ENCODE measurements at places on chromosomes 2 and 18. TPM values are rescaled to one million over a fixed set of nuclear protein-coding genes. Genes with fewer than 3 reads are reported as not detected.

GRCh38 chr2:85737481-85737880 is 16.3 kb upstream of the ATOH8 start:
- DNase-seq = peak; percentile 65

DNA sequence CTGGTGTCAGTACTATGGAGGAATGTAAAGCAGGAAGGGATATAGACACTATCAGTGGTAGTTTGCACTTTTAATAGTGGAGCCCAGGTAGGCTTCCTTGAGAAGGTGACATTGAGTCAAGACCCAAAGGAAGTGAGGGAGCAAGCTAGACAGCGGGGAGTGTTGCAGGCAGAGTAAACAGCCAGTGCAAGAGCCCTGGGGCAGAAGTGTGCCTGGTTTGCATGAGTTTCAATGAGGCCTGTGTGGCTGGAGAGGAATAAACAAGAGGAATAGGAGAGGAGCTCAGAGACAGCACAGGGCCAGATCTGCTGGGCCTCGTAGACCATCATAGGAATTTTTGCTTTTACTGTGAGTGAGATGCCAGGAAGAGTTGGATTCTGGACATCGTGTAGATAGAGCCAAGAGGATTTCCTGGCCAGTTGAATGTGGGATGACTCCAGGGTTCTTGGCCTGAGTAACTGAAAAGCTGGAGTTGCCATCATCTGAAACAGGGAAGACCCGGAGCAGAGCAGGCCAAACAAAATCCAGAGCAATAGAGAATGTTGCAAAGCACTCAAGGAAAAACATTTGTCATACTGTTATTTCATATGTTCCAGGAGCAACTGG is 102.5 kb downstream of the SP3 start:
- peak; percentile 22 for DNase-seq

- no peak for DNase-seq
These were observed 38.1 kb upstream of the LBH start for GRCh38 chr2:30193104-30193681.

Gene ARHGEF4
- 2.6 TPM for total RNA-seq

- no peak for DNase-seq
These were observed 616.6 kb upstream of the FSHR start for GRCh38 chr2:49770919-49771318.

Gene MAP3K2
- total RNA-seq = 76.0 TPM

DNA sequence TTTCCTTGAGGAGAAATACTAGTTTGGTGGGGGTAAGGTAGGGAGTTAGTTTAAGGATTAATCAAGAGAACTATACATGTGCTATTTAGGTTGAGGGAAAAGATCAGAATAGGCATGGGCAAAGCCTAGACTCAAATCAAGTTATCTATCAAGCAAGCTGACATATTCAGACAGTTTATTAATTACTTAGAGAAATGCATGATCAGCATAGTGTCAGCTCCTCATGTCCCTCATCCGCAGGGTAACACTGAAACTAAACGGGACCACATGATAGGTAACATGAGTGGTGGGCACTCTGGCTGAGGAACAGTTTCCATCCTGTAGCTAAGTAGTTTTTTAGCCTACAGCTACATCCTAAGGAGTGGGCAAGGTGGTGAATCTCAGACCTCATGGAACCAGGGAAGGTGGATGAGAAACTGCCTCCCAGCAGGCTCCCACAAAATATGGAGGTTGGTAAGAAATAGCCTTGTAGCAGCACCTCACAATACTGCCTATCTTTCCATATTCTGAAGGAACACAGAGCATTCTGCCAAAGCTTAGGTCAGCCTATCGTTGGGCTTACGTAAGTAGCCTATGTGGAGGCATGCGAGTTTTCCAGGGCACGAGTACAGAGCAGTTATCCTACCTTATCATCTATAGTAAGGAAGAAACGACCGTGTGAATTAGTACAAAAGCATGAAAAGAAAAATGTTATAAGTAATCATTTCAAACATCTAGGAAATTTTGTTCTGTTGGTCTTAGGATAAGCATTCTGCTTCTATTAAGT is 18.4 kb downstream of the ZC3H6 start:
- DNase-seq = no peak

Gene SCRN3
- total RNA-seq = 20.7 TPM

Gene DSG2
- total RNA-seq = 308 TPM

DNA sequence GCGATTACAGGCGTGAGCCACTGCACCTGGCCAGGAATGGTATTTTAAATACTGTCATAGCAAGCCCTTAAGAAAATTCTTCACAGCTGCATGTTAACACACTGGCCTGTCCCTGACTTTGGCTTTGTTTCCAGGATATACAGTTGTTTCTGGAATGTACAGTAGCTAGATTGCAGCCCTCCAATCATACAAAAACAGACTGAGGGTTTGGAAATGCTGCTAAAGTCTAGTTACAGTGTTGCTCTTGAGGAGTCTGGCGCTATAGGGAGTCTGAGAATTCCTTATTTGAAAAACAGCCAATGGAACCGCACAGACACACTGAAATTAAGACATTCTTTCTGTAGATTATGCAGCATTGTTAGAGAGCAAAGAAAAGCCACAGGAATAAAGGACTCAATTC is 37.7 kb downstream of the STON1 start:
- DNase-seq = no peak

- DNase-seq = no peak
These were observed 73.5 kb downstream of the CHN1 start for GRCh38 chr2:174931724-174932123.

Gene LINC00305
- total RNA-seq = not detected

DNA sequence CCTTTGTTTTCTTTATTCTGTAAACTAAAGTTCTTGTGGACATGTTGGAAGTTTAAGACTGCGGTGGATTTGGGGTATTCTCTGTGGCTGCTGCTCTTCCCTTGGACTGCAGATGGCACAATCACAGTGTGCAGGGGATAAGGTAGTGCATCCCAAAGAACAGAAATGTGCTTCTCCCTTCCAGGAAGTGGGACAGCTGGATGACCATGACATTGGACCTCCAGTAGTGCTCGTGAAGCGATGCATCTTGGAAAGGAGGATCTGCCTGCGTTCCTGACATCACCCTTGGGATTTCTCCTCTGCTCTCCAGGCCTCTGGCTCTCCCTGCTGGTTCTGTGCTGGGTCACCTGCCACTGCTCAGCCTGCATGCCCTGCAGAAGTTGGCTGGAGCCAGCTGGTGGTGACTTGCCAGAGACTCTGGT is 109.9 kb downstream of the SLC4A3 start:
- DNase-seq = no peak

DNA sequence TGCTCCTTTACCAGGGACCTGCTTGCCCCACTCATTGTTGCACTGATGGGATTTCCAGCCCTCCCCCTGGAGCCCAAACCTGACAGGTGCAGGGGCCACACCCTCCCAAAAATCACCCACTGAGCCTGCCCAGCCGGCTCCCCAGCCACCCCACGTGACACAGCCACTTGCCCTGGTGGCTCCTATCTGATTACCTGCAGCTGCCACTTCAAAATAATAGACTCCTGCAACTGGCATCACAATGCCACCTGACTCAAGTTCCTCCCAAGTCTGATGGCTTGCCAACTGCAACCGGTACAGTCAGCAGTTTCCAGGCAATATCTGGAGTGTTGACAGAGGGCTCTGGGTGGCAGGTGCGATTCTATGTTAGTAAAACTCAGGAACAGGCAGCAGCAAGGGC is 66.2 kb downstream of the CRACDL start:
- DNase-seq = peak; percentile 87

Gene CCDC74B
- 0.64 TPM for total RNA-seq

- peak; percentile 41 for DNase-seq
These were observed 6.9 kb upstream of the STAT1 start for GRCh38 chr2:191020742-191021381.

DNA sequence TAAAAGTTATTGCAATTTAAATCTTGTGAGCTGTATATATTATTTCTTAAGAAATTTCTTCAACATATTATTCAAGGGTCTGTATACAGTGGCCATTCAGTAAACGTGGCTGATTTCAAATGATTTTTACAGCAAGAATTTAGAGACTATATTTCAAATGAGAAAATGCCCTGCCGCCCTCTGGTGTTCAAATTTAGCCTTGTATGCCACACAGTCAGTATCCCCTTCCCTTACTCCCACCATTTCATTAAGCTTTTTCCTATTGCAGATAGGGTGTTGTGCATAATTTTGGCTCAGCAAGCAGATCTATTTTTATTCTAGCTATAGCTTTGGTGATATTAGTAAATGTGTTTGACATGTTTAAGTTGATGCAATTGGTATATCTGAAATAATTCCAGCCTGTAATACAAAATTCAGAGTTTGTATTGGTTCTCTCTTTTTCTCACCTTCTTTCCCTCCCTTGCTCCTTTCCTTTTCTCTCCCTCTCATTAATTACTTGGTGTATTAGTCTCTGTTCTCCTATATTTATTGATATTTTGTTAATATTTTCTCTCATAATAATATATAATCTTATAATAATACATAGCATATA is 22.8 kb upstream of the SCN7A start:
- DNase-seq = no peak

DNA sequence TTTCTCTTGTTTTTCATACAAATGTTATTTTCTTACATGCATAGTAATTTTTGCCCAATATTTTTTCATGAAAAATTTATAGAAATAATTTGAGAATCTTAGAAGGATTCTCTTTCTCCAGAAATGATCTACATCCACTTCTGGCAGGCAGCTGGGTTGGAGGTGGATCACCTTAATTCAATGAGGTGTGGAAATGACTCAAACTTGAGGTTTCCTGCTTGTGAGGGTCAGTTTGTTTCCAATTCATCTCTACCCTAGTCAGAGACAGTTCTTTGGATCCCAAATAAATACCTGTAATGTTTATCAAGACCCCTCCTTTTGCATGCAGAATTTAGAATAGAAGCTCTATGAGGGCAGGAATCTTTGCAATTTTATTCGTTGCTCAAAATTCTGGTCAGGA is 35.0 kb upstream of the DYNAP start:
- no peak for DNase-seq

GRCh38 chr2:174328114-174328960 is 6.4 kb upstream of the SP9 start:
- no peak for DNase-seq

DNA sequence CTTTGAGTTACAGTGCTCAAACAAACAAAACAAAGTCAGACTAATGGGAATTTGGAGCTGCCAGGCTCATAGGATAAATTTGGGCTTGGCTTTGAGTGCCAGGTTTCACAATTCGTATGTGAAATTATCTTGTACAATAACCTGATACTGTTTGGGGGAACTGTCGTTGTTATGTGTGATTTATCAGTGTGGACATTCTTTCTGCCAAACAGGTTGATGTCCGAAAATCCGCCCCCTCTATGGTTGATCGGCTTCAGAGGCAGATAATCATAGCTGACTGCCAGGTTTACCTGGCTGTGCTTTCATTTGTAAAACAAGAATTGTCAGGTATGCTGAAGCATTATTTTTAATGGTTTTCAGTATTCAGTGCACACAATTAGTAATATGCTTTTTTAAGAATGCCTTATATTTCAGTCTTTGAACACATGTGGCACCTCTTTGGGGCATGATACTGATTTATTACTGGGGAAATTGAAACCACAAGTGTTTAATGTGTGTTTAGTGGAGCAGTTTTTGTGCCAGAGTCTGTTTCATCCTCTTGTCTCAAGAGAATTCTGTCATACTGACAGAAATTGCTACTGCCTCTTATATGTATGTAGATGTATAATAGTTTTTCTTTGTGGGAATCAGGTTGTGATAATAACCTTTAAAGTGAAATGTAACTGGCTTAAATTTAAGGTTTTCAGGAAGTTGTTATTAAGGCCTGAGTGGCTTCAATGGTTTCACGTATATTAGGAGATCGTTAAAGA is 54.6 kb downstream of the TTC39C start:
- DNase-seq = no peak

Gene KLHL41
- total RNA-seq = 0.61 TPM

GRCh38 chr2:19435815-19436214 is 77.4 kb upstream of the OSR1 start:
- DNase-seq = no peak

DNA sequence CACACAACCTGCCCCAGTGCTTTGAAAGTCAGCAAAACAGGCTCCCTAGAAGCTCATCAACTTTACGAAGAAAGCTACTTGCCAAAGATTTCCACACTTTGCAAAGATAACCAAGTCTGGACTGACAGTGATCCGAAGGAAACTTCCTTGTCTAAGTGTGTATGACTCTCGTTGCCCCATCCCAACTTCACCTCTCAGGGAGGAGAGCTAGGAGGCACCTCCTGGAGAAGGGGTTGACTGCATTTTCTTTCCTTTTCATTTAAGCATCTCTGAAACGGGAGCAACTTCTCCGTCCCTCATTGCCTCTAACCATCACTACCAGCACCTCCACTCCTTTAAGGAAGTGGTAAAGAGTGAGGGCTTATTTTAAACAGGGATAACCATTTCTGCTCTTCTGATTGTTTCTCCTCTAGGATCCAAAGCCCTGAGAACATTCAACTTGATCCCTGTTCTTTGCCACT is 7.0 kb downstream of the ZEB2 start:
- DNase-seq = no peak

DNA sequence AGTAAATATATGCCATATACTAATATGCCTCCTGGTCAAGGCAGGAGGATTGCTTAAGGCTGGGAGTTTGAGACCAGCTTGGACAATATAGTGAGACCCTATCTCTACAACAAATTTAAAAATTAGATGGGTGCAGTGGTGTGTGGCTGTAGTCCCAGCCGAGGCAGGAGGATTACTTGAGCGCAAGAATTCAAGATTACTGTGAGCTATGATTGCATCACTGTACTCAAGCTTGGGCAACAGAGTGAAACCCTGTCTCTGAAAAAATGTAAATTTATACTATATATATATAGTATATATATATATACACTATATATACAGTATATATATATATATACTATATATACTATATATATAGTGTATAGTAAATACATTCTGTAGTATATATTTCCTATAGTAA is 30.0 kb upstream of the NPC1 start:
- no peak for DNase-seq

Gene CLEC4F
- not detected for total RNA-seq

- no peak for DNase-seq
These were observed 15.0 kb upstream of the ACMSD start for GRCh38 chr2:134823431-134823830.

Gene BCL11A
- total RNA-seq = 27.1 TPM

GRCh38 chr2:219709331-219709761 is 81.9 kb downstream of the SLC4A3 start:
- no peak for DNase-seq

Gene GPC1
- total RNA-seq = 23.1 TPM

GRCh38 chr2:180722551-180723239 is 257.7 kb upstream of the UBE2E3 start:
- no peak for DNase-seq

GRCh38 chr18:45554389-45554737 is 60.9 kb upstream of the SLC14A2 start:
- DNase-seq = no peak

- DNase-seq = no peak
These were observed 29.3 kb upstream of the CEP68 start for GRCh38 chr2:65026704-65027464.

DNA sequence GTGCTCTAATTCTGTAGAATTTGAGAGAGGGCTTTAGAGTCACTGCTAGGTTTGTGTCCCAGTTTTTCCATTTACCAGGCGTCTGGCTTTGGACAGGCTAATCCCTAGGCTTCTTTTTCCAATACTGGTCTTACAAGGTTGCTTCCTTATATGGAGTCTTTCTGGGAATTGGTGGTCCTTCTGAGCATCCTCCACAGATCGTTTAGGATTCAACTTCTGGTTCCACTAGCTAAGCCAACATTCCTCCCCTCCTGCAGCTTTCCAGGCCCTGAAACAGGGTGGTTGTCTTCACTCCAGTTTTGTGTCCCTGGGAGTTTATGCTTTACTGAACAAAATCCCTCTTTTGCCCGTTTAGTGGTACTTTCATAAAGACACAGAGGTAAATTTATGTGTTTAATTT is 170.6 kb downstream of the CERS6 start:
- DNase-seq = no peak

- no peak for DNase-seq
These were observed 631.5 kb downstream of the EPHA4 start for GRCh38 chr2:220940646-220941045.

Gene EHBP1
- total RNA-seq = 32.7 TPM
